ENCODE measurements at places on chromosomes 1 and 21.
A peak's percentile ranks its signal among the peaks of the same experiment; 100 is the strongest.

GRCh38 chr1:45493116-45493697 is 2.2 kb upstream of the TESK2 start:
- DNase-seq = peak; percentile 85

DNA sequence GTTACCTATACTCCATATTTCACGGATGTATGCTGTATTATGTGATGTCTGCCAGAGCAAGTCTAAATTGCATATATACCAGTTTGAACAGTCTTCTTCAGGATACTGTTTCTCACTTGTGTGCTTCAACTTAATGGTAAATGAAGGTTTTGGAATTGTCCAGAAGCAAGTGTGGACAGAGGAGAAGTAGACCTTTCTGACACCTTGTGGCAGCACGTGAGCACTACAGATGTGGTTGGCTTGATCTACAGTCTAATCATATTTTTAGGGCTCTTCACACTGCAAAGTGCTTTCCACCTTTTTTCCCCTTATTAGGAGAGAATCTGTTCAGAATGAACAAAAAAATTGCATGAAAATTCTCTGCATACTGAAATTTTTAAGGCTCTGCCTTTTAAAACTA is 10.9 kb downstream of the MORC3 start:
- DNase-seq = peak; percentile 75

GRCh38 chr21:41895643-41896493 is 16.7 kb upstream of the PRDM15 start:
- no peak for DNase-seq

DNA sequence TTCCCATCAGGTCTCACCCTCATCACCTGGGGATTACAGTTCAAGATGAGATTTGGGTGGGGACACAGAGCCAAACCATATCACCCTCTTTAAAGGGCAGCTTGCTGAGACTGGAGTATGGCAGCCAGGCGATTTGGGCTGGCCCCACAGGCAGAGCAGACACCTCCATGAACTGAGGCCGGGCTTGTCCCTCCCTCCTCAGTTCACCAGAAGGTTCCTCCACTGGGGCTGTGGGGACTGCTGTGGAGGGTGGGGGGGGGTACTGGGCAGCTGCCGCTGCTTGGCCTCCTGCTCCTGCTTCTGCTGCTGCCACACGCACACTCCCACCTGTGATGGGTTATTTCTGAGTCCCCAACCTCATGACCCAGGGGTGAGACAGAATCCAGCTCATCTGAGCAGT is 53.9 kb upstream of the PDE9A start:
- DNase-seq = no peak

DNA sequence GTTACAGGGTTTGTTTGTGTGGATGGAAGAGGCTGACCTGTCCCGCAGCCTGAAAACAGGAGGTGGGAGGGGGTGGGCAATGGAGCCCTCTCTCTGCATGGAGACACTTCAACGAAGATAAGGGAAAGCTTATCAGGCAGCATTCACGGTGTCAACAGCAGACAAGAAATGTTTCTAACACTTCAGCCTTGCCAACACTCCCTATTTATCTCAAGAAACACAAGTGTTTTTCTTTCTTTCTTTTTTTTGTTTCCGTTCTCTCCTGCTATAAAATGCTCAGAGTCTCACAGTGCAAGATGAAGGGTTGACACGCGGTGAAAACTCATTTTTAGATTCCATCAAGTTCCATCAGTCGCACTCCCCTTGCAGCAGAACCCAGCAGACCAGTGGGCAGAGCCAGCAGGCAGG is 594.4 kb downstream of the MATN1 start:
- peak; percentile 84 for DNase-seq

DNA sequence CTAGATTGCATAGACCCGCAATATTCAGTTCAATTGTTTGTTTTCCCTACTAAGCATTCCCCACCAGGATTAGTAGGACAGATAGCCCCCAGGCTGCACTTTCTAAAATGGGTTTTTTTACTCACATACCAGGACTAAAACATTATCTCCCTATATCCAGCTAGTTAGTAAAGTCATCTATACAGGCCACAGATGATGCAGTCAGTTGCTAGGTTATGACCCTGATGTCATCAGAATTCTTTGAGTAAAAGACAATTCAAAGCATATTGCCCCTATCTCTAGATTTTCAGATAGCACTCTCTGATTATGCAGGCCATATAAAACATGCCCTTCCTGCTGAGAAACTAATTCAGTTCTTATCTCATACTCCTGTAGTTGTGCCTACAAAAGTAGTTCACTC is 203.6 kb downstream of the LBR start:
- no peak for DNase-seq
